Glutamatergic neuron (in vitro differentiated cells): ENCODE measurements at places on chromosomes 6 and 20. TPM values are rescaled to one million over a fixed set of nuclear protein-coding genes. Genes with fewer than 3 reads are reported as not detected.

The KCNK17 gene
- total RNA-seq = not detected

The MYL9 gene
- 2.0 TPM for total RNA-seq

The LTB gene
- not detected for total RNA-seq

The WDR27 gene
- 64.8 TPM for total RNA-seq

The TMEM244 gene
- total RNA-seq = not detected

The HCK gene
- 0.78 TPM for total RNA-seq

The SYNDIG1 gene
- total RNA-seq = 10.4 TPM

The ASF1A gene
- total RNA-seq = 56.1 TPM

The DACT2 gene
- total RNA-seq = 0.22 TPM

The C20orf202 gene
- total RNA-seq = not detected

DNA sequence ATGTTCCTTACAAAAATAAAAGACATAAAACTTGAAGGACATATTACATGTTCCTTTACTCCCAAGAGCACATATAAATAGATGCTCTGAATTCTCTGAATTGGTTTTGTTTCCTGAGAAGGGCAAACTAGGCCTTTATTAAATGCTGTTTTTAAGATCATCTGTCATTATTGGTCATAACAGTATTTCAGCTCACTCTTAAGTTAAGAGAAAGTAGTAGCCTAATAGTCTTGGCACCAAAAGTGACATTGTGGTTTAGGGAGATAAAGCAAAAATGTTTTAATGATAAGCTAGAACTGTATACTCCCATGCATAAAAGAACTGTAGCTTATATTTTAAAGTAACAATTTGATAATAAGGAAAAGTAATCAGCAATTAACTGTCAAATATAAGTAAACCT lies 361.1 kb upstream of the PTCHD4 start:
- no peaks in the 10 kb centered on the region for H3K36me3 ChIP-seq
- H3K4me1 ChIP-seq = no peaks in the 10 kb centered on the region
- H3K4me3 ChIP-seq = no peak overlapping the region
- no peaks in the 10 kb centered on the region for H3K27me3 ChIP-seq
- no peak overlapping the region for H3K27ac ChIP-seq

DNA sequence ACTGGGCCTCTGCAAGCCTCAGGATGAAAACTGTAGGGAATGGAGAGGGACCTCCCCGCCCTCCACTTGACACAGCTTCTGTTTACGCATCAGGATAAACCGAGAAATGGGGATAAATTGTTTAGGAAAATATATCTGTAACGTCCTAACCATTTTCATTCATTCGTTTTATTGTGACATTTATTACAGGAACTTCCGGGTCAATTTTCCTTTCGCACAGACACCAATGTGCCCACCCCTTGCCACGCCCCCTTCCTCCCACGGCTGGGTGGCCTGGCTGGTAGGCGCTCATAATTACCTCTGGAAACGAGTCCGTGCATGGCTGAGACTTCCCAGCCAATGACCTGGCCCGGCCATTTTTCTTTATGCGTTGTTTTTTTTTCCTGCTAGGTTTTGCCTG lies 96.1 kb downstream of the BMP7 start:
- peaks cover 5% of the 10 kb centered on the region for H3K27me3 ChIP-seq
- DNase-seq = no peak
- no peak overlapping the region for H3K4me3 ChIP-seq

DNA sequence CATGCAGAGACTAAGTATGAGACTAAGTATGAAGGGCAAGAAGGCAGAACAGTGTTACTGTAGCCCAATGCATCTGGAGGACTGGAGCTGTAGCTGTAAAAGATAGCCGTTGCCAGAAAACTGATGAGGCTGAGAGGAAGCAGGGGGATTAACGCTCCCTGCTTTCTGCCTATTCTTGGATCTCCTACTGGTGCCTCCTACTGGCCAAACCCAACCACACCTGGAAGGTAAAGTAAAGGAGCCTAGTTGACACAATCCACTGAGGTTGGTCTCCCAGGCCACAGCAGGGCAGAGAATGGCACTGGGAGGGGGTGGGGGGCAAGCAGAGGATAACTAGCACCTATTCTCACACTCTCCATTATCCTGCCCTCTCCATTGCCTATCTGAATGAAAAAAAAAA lies 105.0 kb upstream of the MRPS10 start:
- no peak overlapping the region for H3K4me3 ChIP-seq
- H3K4me1 ChIP-seq = no peaks in the 10 kb centered on the region
- H3K36me3 ChIP-seq = no peaks in the 10 kb centered on the region

GRCh38 chr20:10596710-10597121 lies 77.1 kb downstream of the JAG1 start:
- H3K27me3 ChIP-seq = peaks cover 2% of the 10 kb centered on the region
- DNase-seq = no peak
- H3K27ac ChIP-seq = no peak overlapping the region
- H3K4me3 ChIP-seq = no peak overlapping the region
- H3K4me1 ChIP-seq = peaks cover 6% of the 10 kb centered on the region

GRCh38 chr20:44629542-44629941 lies 22.0 kb downstream of the ADA start:
- H3K27me3 ChIP-seq = peaks cover 5% of the 10 kb centered on the region
- H3K4me3 ChIP-seq = no peak overlapping the region
- no peak overlapping the region for H3K27ac ChIP-seq
- peaks cover 3% of the 10 kb centered on the region for H3K4me1 ChIP-seq
- H3K36me3 ChIP-seq = no peaks in the 10 kb centered on the region
- no peak for DNase-seq

DNA sequence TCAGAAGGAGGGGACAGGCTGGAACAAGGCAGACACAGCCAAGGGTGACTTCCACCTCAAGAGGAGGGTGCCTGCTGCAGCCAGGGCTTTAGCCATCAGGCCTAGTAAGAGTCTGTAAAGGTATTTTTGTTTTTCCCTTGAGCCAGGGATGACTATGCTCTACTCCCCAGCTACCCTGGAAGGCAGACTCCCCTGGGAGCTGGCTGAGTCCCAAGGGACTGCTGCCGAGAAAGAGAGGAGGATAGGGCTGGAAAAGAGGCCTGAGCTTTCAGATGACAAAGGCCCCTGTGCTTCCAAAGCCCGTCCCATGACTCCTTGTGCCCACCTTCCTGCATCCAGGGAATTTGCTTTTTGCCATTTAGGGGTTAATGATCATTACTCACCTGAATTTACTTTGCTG lies 14.0 kb upstream of the GSTA4 start:
- H3K4me1 ChIP-seq = peaks cover 7% of the 10 kb centered on the region
- H3K36me3 ChIP-seq = peaks cover 6% of the 10 kb centered on the region
- H3K27ac ChIP-seq = no peak overlapping the region
- peaks cover 3% of the 10 kb centered on the region for H3K27me3 ChIP-seq

- H3K4me1 ChIP-seq = no peaks in the 10 kb centered on the region
- no peak for DNase-seq
- H3K4me3 ChIP-seq = no peak overlapping the region
Observed at GRCh38 chr6:159075506-159076228, 30.9 kb upstream of the TAGAP start.

DNA sequence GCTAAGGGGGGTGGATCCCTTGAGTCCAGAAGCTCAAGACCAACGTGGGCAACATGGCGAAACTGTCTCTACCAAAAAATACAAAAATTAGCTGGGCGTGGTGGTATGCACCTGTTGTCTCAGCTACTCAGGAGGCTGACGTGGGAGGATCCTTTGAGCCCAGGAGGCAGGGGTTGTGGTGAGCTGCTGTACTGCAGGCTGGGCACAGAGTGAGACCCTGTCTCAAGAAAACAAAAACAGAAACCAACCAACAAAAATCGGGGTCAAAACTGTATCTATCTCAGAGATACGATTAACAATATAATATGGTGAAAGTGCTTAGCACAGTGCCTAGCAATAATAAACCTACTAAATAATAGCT lies 20.7 kb upstream of the BCAS1 start:
- peaks cover 6% of the 10 kb centered on the region for H3K36me3 ChIP-seq
- no peak overlapping the region for H3K27ac ChIP-seq
- peaks cover 11% of the 10 kb centered on the region for H3K4me1 ChIP-seq

DNA sequence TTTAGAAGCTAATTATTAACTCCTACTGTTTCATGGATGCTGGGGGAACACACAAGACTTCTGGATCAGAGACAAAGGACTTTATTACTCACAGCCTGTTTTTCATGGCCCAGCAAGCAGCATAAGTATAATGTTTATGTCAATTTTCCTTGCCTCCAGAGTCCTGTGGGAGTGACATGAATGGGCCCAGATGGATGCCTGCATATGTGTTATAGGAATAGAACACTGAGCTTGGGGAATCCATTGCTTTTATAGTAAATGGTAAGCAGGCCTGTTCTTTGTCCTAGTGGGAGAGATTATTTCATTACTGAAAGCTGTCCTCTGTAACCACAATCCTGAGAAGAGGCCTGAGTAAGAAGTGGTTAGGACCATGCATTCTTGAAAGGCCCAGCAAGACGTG lies 25.6 kb downstream of the BLTP3A start:
- H3K27ac ChIP-seq = peak overlapping the region; percentile 94
- H3K36me3 ChIP-seq = no peaks in the 10 kb centered on the region
- no peaks in the 10 kb centered on the region for H3K27me3 ChIP-seq

DNA sequence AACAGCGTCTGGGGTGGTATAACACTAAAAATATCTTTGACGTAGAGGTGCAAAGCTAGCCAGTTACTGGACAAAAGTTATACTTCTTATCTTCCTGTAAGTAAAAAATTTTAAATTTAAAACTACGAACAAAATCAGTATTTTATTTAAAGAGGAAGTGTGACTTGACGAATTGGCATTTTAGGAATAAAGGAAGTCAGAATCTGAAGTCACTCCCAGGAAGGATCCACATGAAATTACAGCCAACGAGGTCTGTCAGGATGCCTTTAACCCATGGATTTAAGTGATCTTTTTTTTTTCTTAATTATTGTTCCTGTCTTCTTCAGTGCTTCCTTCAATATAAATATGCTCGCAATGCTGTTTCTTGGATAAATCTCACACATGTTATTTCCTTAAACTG lies 27.2 kb upstream of the SNX9 start:
- DNase-seq = no peak
- no peak overlapping the region for H3K4me3 ChIP-seq
- peaks cover 8% of the 10 kb centered on the region for H3K4me1 ChIP-seq
- peak overlapping the region; percentile 82 for H3K27ac ChIP-seq
- H3K27me3 ChIP-seq = peaks cover 2% of the 10 kb centered on the region

DNA sequence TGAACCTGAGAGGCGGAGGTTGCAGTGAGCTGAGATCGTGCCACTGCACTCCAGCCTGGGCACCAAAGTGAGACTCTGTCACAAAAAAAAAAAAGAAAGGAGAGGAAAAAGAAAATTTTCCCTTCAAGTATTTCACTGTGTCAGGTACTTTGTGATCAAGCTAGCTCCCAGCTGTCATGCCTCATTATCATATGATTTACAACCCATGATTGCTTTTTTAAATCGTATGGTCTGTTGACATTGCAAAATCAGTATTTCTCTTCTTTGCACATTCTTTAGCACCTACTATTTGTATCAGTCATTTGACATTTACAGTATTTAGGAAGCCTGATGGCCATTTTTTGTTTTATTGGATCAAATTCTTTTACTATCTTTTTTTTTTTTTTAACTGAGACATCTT lies 22.4 kb downstream of the SASH1 start:
- peaks cover 3% of the 10 kb centered on the region for H3K27me3 ChIP-seq
- H3K27ac ChIP-seq = no peak overlapping the region
- H3K4me3 ChIP-seq = no peak overlapping the region
- H3K36me3 ChIP-seq = no peaks in the 10 kb centered on the region
- H3K4me1 ChIP-seq = peaks cover 2% of the 10 kb centered on the region

DNA sequence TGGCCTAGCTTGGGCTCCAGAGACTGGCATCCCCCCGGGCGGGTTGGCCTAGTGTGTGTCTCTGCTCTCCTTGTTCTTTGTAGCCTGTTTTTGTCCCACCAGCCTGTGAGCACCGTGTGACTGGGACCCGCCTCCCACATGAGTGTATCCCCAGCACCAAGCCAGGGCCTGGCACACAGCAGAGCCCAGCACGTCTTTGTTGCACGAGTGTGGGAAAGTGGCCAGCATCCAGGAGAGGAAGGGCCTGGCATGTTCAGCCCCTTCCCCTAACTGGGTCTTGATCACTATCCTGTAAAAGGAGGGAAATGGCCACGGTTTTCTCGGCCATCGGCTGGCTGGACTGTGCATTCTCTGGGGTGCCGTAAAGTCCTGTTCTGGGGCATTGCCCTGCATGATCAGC lies 290.1 kb downstream of the BMP7 start:
- no peak overlapping the region for H3K27ac ChIP-seq
- H3K27me3 ChIP-seq = peaks cover 4% of the 10 kb centered on the region
- H3K4me3 ChIP-seq = no peak overlapping the region
- no peaks in the 10 kb centered on the region for H3K36me3 ChIP-seq
- H3K4me1 ChIP-seq = peaks cover 34% of the 10 kb centered on the region
- DNase-seq = no peak

GRCh38 chr6:8507286-8507685 lies 71.9 kb upstream of the SLC35B3 start:
- no peaks in the 10 kb centered on the region for H3K27me3 ChIP-seq
- peaks cover 3% of the 10 kb centered on the region for H3K4me1 ChIP-seq
- H3K4me3 ChIP-seq = no peak overlapping the region

DNA sequence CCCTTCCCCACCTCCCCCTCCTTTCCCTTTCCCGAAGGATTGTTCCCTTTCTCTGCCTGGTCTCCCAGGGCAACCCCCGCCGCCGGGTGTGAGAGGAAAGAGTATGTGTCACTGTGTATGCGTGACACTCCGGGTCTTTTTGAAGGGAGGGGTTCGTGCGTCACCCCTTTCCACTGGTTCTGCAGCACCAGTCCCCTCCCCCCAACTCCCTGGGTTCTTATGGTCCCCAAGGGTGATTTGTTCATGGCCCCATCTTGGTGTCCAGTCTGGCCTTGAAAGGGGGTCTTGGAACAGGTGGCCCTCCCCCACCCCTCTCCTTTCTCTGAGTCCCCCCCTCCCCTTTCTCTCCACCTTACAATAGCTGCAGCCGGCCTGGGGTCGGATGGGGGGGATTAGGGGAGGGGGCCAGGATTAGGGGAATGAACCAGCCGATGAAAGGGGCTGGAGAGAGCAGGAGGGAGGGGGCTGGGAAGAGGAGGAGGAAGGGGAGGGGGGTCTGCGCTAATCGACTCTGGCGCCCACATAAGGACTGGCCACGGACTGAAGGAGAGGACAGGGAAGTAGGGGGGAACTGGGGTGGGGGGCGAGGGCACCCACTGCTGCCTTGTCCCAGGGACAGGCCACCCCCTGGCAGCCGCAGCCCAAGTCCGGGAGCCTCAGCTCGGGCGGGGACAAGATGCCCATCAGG lies 1.3 kb upstream of the RING1 start:
- no peak overlapping the region for H3K27ac ChIP-seq
- H3K4me3 ChIP-seq = peak overlapping the region; percentile 74
- no peak for DNase-seq
- peaks cover 20% of the 10 kb centered on the region for H3K27me3 ChIP-seq
- H3K36me3 ChIP-seq = no peaks in the 10 kb centered on the region

DNA sequence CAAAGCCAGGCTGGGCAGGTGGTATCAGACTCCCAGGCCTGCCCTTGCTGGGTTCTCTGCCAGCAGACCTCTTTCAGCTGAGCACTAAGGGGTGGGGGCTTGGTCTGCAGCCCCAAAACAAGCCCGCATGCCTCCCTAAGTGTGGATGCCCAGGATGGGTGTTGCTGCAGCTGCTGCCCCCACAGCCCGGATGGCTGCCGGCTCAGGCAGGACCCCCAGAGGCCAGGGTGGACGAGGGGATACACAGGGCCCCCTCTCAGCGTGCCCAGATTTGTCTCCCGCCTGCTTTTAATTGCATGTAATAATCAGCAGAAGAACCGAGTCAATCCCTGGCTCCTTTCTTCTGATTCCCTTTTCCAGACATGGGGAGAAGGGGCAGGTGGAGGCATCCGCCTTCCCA lies 60.8 kb downstream of the VEGFA start:
- H3K27me3 ChIP-seq = no peaks in the 10 kb centered on the region
- DNase-seq = no peak
- no peaks in the 10 kb centered on the region for H3K36me3 ChIP-seq
